ENCODE measurements at places on chromosomes 1 and 21. TPM values are rescaled to one million over a fixed set of nuclear protein-coding genes. Genes with fewer than 3 reads are reported as not detected.

DNA sequence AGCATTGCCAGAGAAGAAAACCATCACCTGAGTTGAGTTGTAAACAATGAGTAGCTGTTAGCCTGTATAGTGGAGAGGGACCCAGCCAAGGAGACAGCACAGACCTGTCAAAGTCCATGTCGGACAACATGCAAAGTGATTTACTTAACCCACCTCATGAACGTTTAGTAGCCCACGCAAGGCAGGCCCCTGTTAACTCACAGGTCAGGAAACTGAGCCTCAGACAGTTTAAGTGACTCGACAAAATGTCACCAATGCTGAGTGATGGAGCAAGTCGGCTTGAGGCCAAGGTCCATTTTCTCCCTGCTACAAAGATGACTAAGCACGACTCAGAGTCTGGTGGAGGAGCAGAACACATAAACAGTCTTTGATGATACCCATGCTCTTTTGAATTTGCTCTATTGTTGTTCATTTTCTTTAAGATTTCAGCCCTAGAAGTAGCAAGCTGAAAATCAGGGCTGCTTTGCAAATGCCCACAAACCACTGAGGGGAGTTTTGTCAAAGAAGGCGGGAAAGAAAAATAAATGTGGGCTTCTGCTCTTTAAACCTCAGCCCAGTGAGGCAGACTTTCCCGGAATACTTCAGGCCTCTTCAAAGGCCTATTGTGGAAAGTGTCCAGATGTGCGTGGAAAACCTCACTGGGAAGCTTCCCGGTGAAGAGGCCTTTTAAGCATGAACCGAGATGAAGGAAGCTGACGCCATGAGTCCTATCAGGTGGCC lies 83.8 kb upstream of the HOOK1 start:
- no peaks in the 10 kb centered on the region for H3K27me3 ChIP-seq
- H3K27ac ChIP-seq = peak overlapping the region; percentile 68
- H3K36me3 ChIP-seq = no peaks in the 10 kb centered on the region

DNA sequence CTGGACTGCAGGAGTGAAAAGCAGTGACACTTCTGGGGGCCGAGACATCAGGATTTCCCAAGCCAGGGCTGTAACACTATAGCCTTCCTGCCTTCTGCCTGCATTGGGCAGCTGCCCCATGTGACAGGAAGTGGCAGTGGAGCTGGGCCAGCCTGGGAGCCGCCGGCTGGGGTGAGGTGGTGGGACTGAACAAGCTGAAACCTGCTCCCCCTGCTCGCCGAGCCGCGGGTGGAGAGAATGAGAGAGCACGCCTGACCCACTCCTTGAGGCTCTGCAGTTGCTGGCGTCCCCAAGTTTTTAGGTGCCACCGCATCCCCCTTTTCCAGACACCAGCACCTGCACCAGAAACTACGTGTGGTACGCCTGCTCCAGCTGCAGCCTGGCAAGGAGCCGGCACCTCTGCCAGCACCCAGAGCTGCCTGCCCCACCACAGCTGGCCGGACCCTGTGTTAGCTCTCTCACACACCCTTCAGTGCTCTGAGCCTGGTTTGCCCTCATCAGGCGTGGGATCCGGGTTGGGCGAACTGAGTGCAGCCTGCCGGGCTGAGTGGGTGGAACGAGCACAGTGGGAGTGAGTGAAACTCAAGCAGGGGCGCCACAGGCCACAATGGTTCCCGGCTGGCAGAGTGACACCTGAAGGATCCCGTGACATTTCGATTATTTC lies 119.4 kb downstream of the AKT3 start:
- DNase-seq = no peak
- H3K36me3 ChIP-seq = no peaks in the 10 kb centered on the region
- H3K4me3 ChIP-seq = peak overlapping the region; percentile 20
- no peaks in the 10 kb centered on the region for H3K27me3 ChIP-seq
- H3K4me1 ChIP-seq = peaks cover 9% of the 10 kb centered on the region

DNA sequence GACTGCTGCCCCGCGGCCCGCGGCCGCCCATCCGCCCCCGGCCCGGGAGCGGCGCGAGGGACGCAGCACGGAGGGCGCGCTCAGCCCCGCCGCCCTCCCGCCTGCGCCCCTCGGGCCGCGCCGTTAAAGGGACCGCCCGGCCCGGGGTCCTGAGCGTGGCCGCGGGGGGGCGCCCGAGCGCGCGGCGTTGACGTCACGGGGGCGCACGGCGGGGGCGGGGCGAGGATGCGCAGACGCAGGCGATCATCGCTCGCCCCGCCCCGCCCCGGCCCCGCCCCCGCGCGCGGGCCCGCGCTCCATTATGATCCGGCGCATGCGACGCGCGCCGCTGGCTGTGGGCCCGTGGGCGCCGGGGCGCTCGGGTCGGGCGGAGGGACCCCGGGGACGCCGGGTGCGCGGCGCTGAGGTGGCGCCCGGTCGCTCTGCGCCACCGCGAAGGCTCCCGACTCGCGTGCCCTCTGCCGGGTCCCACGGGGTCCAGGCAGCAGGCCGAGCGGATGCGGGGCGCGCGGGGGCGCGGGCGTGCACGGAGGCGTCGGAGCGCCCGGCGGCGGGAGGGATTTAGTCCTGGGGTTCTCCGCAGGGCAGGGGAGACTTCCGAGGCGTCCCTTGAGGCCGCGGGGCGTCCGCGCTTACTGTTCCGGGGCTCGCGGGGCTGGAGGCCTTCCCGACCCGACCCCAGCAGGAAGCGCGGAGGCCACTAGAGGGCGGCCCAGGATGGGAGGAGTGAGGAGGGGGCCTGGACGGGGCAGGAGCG lies at the start of gene DVL1:
Gene DVL1 (minus strand): TSS at position 163 of the 757 bp plus-strand sequence. CDS start 353 bp downstream, outside the sequence.
- peaks cover under 1% of the 10 kb centered on the region for H3K27me3 ChIP-seq
- peak within 1 kb of the TSS; percentile 62 for H3K4me3 ChIP-seq
- no peaks in the 10 kb centered on the region for H3K36me3 ChIP-seq
- no peak for DNase-seq
- peak within 1 kb of the TSS; percentile 92 for H3K27ac ChIP-seq
- peaks cover 63% of the 10 kb centered on the region for H3K4me1 ChIP-seq

GRCh38 chr1:223106856-223107255 lies 36.2 kb downstream of the TLR5 start:
- no peaks in the 10 kb centered on the region for H3K27me3 ChIP-seq
- no peak overlapping the region for H3K4me3 ChIP-seq
- no peak overlapping the region for H3K27ac ChIP-seq
- H3K4me1 ChIP-seq = peaks cover 3% of the 10 kb centered on the region
- DNase-seq = no peak

- H3K27me3 ChIP-seq = no peaks in the 10 kb centered on the region
- no peak for DNase-seq
- H3K27ac ChIP-seq = no peak overlapping the region
- no peak overlapping the region for H3K4me3 ChIP-seq
- H3K36me3 ChIP-seq = no peaks in the 10 kb centered on the region
These were observed 45.9 kb downstream of the ARHGEF16 start for GRCh38 chr1:3500265-3500835.

Gene MSH4
- 0.35 TPM for total RNA-seq
